ENCODE measurements at places on chromosomes 11 and 22.

DNA sequence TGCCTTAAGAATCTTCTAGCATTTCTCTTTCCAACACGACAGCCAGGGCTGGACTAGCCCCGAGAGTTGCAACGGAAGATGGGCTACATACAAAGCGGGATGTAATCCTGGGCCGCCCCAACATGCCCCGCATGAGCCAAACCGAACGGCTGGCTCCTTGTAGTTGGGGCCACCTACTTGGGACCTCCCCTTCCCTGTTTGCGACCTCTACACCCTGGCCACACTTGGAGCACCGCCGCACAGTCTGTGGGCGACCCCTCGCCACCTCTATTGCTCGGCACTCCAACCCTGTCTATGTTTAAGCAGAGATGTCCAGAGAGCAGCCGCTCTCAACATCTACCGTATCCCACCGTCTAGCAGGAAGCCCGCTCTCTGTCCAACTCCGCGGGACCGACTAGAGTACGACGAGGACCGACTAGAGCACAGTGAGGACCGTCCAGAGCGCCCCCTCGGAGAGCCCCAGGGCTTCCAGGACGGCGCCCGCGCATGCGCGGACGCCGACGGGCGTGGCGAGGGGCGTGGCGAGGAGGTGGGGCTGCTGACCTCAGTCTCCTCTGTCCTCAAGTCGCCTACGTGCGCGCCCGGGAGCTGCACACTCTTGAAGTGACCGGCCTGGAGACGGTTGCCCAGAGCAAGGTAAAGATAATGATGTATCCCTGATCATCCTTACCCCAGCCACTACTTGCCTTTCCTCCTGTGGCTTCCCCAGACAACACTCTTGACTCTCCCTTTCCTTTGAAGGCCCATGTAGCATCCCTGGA, 32.3 kb downstream of the NEAT1 start:
- peak; percentile 85 for DNase-seq

GRCh38 chr11:81970886-81971285, 762.8 kb downstream of the FAM181B start:
- no peak for DNase-seq

- no peak for DNase-seq
These were observed 540.1 kb upstream of the TENM4 start for GRCh38 chr11:79980916-79981315.

GRCh38 chr11:65744026-65744698, 23.6 kb upstream of the RNASEH2C start:
- peak; percentile 27 for DNase-seq

- no peak for DNase-seq
These were observed 24.2 kb upstream of the OR6X1 start for GRCh38 chr11:123778511-123778910.

GRCh38 chr22:38873469-38874411, 1.7 kb upstream of the CBX6 start:
- DNase-seq: no peak

- no peak for DNase-seq
These were observed 74.1 kb upstream of the CADM1 start for GRCh38 chr11:115578275-115578674.

GRCh38 chr11:94650756-94651155, 83.6 kb downstream of the PIWIL4 start:
- peak; percentile 95 for DNase-seq

DNA sequence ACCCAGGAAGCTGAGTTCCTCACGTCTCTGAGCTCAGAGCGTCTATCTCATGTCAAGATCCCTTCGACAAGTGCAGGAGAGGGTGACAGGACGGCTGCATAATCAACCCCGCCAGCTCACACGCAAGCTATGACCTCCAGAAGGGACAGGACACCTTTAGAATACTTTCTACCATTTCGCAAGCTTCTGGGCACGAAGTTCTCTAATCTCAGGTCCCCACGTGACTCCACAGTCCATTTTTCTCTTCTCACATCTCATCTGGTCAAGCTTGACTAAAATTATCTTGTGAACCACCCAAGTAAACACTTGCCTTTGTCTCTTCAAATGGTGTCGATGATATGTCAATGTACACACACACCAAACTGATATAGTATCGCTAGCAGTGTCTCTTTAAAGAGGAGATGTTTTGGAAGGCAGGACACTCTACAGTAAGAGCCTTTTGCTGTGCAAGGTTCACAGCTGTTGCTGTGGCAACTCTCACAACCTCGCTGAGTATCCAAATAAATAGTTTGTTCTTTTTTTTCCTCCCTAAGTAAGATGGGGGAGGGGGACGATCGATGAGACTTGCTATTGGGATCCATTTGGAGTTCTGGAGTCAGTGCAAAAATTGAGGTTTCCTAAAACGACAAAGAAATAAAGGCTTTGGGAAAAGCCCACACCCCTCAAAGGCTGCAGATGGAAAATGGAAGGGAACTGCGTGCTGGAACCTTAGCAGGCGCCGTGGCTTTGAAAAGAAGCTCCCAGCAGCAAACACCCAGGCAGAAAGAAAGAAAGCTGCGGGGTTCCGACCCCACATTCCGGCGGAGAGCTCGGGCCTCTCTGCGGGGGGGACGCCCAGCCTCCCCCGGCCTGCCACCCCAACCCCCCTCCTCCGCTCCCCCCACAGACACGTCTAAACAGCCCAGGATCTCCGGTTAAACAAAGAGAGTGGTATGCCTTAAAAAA, 215.4 kb upstream of the UBASH3B start:
- DNase-seq: peak; percentile 42

DNA sequence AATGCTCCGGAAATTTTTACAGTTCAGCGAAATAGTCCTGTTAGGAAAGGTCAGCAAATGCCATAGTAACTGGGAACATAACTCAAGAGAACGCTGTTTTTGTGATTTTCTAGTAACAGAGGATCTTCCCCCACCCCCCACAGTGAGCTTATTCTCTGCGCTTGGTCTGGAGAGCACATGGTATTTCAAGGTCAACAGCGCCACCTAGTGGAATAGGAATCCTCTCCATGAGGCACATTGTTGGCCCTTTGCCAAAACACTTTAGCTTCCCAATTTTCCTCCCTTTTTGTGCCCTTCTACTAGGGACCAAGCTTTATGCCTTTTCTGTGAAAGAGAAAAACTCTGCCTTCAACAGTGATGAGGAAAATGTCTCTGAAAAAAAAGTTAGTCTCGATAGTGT, 13.2 kb upstream of the OR4C12 start:
- no peak for DNase-seq

- peak; percentile 58 for DNase-seq
These were observed 113.0 kb downstream of the ME3 start for GRCh38 chr11:86559311-86559945.

DNA sequence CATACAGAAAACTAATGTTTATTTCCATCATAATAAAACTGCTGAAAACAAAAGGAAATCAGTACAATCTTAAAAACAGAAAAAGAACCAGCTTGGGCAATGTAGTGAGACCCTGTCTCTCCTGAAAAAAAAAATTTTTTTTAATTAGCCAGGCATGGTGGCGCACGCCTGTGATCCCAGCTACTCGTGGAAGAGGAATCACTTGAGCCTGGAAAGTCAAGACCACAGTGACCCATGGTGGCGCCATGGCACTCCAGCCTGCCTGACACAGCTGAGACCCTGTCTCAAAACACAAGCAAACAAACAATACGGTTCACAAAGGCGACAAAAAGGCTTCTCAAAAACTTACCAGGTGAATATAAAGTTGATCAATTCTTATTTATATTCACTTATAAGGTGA, 289.7 kb downstream of the BRD1 start:
- DNase-seq: no peak

DNA sequence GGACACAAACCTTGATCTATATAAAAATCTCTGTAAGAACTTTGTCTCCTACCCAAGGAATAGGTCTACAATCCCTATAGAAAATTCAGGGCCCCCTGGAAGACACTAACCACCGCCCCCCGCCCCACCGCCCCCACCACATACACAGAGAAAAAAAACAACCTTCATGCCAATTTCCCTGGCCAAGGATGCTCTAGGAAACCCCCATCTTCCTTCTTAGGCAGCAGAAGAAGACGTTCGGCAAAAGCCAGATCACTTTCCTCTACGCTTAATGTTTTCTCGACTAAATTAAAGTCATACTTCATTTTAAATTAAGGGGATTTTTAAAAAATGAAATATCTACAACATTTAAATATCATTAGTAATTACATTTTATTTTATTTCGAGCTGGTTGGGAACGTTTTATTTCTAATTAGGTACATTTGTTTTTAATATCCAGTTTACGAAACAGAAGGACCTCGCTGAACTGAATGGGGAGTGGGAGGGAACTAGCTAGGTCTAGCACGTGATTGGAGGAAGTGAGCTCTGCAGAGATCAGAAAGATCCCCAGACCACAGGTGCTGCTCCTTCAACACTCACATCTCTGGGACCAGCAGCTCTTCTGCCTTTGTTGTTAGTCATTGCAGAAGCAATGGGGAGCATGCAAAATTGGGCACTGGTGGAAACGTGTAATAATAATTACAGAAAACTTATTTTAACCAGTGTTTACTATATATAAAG, 472.3 kb downstream of the MN1 start:
- DNase-seq: no peak

DNA sequence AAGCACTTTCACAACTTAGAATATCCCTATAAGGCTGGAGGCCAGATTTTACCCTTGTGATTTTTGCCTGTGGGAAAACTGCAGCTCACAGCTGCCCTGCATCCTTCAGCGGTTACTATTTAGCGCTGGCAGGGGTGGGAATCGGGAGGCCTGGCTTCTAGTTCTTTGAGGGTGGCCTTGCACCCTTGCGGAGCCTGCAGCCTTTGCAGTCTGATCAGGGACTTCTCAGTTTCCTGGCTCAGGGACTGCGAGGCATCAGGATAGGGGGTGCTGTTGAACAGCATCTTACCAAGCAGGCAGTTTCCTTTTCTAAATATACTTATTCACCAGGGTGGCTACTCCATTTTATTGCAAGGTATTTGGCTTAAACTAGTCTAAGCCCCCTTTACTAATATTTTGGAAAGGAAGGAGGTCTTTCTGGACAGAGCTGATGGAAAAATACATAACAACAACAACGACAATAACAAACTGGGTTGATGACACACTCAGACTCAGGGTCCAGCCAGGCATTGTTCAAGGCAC, 2.9 kb upstream of the APOA1 start:
- DNase-seq: peak; percentile 23

DNA sequence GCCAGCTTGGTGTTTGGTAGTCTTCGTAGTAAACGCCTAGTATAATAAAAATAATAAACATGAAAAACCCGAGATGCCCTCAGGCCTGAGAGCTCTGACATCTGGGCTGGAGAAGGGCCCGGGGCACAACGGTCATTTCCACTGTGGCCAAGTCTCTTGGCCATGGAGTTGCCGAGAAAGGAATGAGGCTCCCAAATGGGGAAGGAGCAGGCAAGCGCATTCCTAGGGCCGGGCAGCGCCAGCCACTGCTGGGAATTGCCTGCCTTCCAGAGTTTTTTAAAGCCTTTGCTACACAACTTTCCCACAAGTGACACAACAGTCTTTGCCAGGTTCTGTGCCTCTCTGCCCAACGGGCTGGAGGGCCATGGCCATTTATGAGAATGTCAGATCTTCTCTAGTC, 103.4 kb downstream of the NAV2 start:
- DNase-seq: peak; percentile 83

- DNase-seq: no peak
These were observed 12.7 kb upstream of the CD44 start for GRCh38 chr11:35126000-35126878.

DNA sequence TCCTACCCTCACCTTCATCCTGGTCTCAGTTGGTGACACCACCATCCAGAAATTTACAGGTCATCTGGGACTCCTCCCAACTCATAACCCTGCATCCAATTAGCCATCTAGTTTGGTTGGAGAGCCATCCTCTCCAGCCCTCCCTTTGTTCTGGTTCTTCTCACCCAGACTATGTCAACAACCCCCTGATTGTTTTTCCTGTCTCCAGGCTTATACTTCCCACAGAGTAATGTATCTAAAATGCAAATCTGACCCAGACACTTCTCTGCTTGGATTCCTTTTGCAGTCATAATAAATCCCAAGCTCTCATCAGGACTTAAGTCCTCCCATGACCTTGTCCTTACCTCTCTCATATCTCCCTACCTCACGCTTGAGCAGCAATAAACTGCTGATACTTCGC, 3.0 kb downstream of the TTC12 start:
- DNase-seq: no peak

- DNase-seq: peak; percentile 43
These were observed 4.9 kb upstream of the CELSR1 start for GRCh38 chr22:46542011-46542985.

DNA sequence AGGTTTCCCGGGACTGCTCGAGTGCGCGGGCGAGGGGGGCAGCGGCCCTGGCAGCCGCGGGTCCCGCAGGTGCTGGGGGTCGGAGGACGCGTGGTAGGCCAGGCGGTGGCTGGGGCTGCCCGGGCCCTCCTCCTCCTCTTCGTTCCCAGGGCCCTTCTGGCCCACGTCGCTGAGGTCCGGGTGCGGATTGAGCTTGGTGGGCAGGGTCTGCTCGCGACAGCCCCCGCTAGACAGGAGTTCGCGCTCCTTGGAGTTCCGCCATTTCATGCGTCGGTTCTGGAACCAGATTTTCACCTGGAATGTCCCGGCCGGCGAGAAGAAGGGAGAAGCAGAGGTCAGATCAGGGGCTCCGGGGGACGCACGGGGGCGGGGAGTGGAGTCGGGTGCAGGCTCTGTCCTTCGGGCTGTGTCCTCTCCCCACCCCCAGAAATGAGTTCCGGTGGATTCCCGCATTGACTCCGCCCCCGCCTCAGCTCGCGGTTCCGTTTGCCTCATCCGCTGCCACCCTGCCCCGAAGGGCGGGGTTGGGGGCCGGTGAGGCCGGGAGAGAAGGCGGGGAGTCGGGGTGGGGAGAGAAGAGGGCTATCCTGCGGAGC, 3.9 kb downstream of the DBX1 start:
- DNase-seq: no peak

DNA sequence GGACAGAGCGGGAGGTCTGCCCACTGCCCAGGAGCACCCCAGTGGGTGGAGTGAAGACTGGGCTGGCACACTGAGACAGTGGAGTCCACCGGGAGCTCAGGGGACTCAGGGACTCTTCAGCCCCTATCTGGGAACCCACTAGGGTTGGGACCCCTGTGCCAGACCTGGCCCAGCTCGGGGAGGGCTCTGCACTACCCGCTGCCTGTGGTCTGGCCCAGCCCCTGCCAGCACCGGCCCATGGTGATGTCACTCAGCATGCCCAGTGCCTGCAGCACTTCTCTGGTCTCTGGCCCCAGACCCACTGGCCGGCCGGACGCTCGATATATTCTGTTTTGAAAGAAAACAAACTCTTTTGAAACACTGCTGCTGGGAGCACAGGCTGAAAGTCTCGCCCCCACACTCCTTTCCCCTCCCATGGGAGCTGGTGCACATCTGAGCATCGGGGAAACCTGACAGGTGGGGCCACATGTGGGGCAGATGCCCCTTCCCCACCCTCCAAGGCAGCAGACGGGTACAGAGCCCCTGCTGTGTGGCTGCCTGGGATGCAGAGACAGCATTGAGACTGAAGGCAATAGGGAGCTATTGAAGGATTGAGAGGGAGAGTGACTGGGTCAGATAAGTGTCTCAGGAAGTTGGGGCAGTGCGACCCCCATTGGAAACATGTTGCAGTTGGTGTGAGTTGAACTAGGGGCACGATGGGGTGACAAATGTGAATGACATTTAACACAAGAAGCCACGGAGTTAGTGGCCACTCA, 62.9 kb downstream of the MYEOV start:
- peak; percentile 31 for DNase-seq

GRCh38 chr11:116285026-116285425, 487.8 kb downstream of the BUD13 start:
- DNase-seq: no peak
